ENCODE measurements at places on chromosomes 4 and X.

- DNase-seq = no peak
Measured at GRCh38 chr4:40747207-40747835, 2.4 kb upstream of the NSUN7 start.

DNA sequence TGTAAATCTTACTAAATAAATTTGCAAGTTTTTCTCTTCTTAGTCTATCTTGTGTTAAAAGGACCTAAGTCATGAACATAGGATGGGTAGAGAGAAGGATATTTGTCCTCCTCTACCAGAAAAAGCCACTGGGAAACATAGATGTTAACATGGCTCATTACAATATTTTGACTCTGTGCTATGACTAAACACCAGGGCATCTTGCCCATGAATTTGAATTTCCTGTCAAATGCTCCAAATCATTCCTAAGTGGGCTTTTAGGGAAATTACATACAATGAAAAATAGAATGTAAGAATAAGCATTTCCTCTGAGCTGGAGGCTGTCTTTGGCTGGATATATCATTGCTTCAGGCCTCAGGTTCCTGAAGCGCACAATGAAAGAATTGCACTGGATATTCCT, 39.1 kb downstream of the ANOS1 start:
- no peak for DNase-seq

DNA sequence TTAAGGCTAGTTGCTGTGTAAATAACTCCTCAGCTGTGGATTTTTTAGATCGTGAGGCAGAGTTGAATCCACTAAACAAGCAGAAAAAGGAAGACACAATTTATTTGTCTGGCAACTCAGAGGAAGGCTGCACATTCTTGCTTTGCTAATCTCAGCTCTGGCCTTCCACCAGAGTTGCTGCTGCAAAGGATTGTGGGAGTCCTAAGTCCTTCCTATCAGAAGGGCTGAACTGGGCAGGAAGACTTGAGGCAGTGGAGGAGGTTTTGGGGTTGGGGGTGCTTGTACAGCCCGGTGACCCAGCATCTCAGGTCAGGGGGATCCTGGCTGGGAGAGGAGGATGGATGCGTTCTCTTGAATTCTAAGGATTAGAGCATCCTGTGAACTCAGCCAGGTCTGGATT, 11.0 kb upstream of the VSIG1 start:
- no peak for DNase-seq

DNA sequence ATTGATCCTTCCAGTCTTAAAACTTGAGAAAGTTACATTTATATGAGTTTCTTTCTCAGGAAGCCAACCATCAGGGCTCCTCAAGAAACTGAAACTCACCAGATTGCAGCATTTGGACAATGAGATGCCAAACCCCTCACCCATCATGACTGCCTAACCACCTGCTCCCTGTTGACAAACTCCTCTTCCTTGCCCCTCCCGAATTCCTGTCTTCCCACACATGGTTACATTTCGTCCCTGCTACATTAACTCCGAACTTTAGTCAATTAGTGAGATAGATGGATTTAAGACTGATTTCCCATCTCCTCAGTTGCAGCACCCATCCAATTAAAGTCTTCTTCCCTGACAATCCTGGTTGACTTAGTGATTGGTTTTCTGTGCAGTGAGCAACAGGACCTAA, 118.7 kb downstream of the ZNF330 start:
- DNase-seq = no peak

- no peak for DNase-seq
Measured at GRCh38 chr4:20203508-20203907, 48.2 kb upstream of the SLIT2 start.

DNA sequence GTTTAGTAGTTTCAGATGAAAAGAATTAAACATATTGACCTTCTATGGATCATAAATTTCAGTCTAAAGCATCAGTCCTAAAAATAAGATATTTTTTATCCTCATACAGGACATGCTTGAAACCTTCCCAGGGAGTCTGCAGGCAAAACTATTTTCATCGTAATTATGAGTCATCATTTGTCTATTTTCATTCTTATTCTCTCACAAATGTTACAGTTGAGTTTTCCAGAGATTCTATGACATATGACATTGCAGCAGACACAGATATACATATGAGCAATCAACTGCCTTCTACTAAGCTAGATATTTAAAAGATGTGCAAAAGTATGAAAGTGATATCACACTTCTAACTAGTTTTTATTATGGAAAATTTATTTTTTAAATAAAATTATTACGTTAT, 398.0 kb downstream of the MAGEB5 start:
- DNase-seq = no peak

- DNase-seq = no peak
Measured at GRCh38 chrX:65707151-65707550, 39.7 kb downstream of the MSN start.

- no peak for DNase-seq
Measured at GRCh38 chr4:182354867-182355266, 111.7 kb downstream of the TENM3 start.

GRCh38 chr4:2084316-2084715, 25.2 kb downstream of the NAT8L start:
- peak; percentile 25 for DNase-seq

DNA sequence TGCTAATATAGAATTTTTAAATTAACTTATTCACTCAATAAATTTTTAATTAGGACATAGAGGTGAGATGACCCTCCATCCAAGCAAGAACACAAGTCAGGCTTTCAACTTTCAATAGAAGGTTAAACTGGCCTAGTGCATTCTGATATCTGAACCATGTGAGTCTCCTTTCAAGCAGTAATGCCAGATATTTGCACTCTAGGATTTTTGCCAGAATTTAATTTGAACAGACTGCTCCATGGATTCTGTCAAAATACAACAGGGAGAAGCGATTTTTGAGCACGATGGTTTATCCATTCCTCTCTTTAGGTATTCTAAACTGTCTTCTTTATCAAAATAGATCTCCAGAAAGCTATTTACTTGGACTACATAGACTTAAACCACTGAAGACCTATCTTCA, 72.0 kb upstream of the DCLK2 start:
- no peak for DNase-seq

GRCh38 chr4:112377171-112377570, 80.0 kb downstream of the ALPK1 start:
- no peak for DNase-seq

DNA sequence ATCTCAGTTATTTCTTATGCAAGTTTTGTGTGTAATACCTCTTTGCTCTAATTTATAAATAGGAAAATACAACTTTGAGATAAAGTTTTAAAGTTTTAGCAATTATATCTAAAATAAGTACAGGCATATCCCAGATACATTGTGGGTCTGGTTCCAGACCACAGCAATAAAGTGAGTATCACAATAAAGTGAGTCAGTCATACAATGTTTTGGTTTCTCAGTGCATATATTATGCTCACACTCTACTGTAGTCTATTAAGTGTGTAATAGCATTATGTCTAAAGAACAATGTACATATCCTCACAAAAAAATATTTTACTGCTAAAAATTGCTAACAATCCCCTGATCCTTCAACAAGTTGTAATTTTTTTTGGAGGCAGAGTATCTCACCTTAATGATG, 49.2 kb downstream of the ANAPC10 start:
- no peak for DNase-seq

DNA sequence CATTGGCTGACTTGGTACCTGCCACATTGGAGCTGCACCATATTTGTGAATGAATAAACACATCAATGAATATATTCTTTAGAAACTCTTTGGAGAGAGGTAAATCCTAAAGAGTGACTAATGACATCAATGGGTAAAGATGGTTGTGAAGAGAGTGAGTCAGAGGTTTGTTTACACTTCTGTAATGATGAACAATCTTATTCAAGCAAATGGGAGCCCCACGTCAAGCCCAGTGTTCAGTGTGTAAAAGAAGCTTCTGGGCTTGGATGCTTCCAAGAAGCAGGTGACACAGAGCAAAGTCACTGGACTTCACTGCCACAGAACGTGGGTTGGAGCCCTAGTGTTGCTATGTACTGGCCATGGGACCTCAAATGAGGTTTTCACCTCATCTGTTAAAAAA, 319.0 kb downstream of the STK32B start:
- DNase-seq = no peak

DNA sequence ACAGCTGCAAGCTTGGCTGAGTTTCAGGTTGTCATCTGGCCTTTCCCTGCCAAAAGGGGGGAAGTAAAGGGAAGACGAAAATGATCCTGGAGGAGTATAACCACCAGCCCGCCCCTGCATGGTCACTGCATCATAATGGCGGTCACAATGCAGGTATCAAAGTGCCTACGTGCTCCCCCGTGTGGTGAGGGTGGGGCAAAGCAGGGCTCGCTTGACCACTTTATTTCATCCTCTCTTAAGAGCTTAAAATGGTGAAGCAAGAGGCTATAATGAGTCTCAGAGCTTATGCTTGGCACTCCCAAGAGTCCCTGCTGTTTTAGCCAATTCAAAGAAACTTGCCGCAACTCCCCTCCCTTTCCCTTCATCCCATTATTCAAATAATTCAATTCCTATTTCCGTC, 105.6 kb downstream of the APOOL start:
- no peak for DNase-seq
